Endothelial cell (in vitro differentiated cells): ENCODE measurements at places on chromosomes 6 and 20. TPM values are rescaled to one million over a fixed set of nuclear protein-coding genes. Genes with fewer than 3 reads are reported as not detected.

DNA sequence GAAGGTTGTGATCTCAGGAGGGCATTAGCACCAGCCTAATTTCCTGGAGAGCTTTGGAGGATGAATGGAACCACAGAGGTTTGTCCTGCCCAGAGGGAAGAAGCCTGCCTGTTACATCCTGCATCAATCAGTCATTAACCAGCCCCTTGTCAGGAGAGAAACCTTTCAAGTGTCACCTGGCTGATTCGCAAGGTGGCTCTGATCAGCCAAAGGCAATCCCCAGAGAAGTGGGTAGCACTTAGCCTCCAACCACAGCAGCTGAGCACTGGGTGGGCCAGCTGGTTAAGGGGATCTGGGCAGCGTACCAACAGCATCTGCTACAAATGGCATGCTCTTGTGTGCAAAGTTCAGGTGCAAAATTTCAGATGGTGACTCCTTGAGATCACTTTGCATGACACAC, 26.9 kb downstream of the ANKEF1 start:
- no peak for DNase-seq

DNA sequence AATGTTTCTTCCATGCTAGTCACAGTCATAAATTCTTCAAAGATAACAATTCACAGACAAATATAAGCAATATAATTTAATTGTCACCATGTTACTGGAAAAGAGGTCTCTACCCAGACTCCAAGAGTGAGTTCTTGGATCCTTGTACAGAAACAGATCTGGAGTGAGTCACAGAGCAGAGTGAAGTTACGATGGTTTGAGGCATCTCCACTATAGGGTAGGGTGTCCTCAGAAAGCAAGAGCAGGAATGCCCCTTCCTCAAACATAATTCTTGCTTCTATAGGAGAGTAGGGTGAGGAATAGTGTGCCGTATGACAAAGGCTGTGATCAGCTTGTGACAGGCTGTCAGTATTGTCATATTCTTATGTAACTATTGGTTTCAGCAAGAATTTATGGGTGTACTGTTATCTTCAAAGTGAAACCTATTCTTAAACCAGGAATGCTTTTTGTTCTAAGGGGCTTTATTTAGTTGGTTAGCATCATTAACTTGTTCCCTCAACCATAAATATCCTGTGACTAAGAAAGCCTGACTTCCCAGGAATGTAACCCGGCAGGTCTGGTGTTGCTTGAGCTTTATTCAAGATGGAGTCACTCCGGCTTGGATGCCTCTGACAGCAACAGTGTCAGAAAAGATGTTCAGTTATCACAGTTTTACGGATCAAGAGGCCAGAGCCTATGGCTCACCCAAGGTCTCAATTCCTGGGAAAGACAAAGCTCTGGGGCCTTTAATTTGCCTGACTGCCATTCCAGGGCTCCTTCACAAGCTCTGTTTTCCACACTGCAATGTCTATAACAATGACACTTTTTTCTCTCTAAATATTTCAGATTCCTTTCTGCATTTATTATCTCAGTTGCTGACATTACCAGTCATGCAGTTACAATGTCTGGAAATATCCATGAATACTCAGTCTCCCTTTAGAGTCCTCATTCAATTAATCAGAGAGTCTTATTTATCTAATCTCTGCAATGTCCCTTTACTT, 298.6 kb downstream of the C6orf118 start:
- DNase-seq, result no peak

The MEI4 gene
- total RNA-seq, result 0.38 TPM

DNA sequence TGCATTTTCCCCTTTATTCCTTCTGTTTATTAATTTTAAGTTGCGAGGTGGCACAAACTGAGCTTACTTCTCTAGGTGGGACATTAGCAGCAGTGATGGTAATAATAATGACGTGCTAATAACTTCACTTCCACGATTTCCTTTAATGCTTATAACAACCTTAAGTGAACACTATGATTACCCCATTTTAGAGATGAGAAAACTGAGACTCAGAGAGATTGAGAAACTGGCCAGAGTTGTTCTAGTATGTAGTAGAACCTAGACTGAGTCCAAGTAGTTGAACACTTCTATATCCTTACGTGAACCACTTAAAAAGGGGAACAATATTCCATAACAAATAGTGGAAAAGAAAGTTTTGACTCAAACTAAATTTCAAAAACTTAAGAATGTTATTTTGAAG, 297.5 kb downstream of the GMDS start:
- DNase-seq, result no peak

DNA sequence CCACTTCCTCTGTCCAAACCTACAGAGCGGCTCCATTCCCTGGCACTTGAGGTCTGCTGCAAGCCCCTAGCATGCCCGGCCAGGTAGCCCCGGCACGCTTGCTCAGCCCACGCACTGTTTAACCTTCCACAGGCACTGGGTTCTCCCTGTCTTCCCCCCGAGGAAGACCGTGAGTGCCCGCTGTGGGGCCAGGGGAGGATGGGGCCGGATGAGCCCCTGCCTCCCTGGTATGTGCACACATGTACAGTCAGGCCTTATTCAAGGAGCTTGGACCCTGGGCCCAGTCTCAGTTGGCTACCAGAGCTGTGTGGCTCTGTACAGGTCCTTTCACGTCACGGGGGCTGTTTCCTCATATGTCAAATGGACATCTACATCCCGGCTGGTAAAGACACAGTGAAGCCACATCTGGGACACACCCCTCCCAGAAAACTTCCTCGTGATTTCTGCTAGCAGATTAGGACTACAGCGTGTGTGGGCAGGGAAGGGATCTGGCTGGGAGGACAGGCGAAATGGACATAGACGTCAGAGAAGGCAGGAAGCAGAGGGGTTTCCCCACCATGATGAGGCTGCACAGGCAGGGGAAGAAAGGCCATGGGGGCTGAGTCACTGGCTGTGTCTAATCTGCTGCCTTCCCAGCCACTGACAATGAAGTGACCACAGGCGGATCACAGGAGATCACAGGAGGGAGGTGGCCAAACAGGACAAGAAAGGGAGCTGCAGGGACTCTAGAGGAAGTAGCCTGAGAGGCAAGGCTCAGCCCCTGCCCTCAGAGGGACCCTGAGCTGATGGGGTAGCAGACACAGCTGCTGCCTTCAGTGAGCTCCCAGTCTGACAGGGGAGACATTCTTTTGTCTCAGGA, 62.9 kb downstream of the MRPL14 start:
- DNase-seq, result no peak

The HLA-F gene
- 5.1 TPM for total RNA-seq

DNA sequence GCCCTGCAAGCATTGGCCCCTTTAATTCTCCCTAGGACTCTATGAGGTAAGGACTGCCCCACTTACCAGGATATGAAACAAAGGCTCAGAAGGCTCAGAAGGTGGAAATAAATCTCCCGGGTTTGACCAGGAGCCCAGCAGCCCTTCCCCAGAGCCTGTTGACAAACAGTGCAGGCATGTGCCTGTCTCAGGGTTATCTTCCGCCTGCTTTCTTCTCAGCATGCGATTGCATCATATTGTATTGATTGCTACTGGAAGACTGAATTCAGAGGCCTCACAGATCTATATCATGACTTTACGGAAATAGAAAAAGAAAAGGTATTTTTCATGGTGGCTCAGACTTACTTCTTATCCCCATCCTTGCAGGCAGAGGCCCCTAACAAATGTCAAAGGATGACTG, 92.7 kb downstream of the PHACTR3 start:
- no peak for DNase-seq

DNA sequence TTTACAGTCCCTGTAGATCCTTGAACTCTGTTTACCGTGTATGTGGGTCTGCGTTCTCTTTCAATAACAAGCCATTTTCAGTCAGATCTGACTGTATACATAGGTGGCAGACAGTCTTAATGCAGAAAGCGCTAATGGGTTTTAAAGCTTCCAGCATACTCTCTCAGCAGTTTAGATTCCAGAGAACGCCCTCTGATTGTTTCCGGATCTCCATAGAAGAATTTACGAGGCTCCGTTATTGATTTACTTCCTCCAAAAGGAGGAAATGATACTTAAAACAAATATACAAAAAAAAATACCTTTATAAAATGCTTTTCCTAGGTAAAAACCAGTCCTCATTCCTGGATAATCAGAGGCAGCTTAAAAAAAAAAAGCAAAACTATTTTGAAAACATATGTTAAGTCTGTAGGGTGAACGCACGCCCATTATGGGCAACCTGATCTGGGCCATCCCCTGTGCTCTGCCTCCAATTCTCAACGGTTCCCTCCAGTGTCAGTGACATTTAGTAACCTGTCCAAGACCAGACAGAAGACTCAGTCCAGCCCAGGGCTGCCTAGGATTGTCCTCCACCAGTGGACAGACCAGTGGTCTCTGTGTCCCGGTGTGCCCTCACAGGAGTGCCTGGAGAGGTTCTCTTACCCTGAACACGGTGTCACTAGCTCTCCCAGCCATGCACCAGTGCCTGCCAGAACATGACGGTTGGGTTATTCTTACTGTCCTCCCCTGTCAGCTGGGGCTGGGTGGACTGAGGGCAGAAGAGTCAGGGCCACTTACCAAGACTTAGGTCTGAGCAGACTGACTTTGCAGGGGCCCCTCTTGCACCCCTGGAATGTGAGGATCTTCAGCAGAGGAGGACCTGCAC, 217.3 kb downstream of the ARID1B start:
- no peak for DNase-seq

GRCh38 chr6:168469521-168469920, 28.5 kb downstream of the SMOC2 start:
- no peak for DNase-seq

The PRSS35 gene
- total RNA-seq, result 1.3 TPM

DNA sequence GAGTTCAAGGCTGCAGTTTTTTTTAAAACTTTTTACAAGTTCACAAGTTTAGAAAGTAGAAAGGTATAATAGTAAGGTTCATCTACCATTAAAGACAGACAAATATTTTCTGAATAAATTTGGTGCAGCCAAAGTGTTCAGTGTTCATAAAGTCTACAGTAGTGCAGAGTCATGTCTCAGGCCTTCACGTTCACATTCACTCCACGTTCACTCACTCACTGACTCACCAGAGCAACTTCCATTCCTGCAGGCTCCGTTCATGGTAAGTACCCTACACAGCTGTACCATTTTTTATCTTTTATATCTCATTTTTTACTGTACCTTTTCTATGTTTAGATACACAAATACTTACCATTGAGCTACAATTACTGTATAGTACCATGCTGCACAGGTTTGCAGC, 67.6 kb downstream of the B4GALT5 start:
- DNase-seq, result no peak

- peak; percentile 43 for DNase-seq
Measured at GRCh38 chr20:52150440-52151258, 40.9 kb downstream of the ZFP64 start.

DNA sequence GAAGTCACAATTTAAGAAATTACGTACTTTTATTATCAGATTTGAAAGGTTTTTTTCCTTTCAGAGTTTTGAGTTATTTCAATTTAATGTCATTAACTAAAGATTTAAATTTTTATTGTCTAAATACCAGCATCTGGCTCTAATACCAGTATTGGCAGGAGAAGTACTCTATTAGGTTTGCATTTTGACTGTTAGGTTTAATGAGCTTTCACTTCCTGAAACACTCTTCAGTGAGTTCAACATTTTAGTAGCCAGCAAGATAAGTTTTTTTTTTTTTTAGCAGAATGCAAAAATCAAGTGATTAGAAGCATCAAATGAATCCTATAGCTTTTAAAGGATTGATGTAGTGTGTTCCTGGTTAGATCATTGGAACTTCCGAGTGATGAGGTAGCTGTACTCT, 34.0 kb upstream of the SCGN start:
- no peak for DNase-seq

- no peak for DNase-seq
Measured at GRCh38 chr6:137795501-137795900, 71.6 kb upstream of the TNFAIP3 start.

DNA sequence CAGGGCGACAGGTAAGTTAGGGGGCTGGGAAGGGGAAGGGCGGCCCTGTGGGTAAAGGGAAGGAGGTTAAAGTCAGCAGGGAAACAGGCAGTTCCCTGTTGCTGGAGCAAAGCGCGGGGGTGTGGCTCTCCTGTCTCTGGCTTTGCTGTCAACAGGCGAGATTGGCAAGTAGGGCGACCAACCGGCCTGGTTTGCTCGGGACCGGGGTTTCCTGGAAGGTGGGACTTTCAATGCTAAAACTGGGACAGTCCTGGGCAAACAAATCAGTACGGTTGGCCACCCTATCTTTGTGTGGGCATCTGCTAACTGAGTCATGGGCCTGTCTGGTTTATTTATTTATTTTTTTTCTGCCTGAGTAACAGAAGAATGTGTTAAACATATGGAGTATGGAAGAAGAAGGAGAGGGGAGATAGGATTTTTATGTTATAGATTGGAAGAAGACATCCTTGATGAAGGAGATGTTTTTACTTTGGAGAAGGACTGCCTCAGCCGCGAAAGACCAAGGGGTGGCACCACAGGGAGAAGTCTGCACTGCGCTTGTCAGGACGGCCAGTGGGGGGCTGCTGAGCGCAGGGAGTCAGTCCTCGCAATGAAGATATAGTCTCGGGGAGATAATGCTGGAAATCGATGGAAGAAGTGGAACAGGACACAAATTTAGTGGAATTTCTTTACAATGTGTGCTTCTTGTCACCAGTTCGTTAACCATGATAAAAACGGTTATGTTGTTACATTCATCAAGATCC, 43.4 kb upstream of the ESR1 start:
- peak; percentile 77 for DNase-seq

- DNase-seq, result no peak
Measured at GRCh38 chr20:706366-706885, 30.8 kb upstream of the SCRT2 start.

GRCh38 chr20:19683188-19683587, 74.9 kb upstream of the RIN2 start:
- no peak for DNase-seq

The FOXF2 gene
- not detected for total RNA-seq

The NKAIN4 gene
- 3.3 TPM for total RNA-seq

DNA sequence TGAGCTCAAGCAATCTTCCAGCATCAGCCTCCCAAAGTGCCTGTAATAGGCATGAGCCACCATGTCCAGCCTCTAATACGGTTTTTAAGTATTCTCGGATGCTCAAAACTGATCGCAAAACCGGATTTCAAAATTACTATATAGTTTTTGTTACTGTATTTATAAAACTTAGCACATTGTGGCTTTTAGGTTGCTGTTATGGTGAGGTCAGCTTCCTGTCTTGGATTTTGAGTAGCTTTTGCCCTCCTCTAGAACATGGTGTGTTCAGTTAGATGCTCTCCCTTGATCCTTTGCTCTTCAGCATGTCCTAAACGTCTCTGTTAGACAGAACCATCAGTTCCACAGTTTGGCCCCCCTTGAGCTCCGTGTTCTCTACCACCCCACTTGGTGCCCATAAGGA, 96.2 kb downstream of the RPP40 start:
- no peak for DNase-seq

- DNase-seq, result no peak
Measured at GRCh38 chr20:38585404-38586180, 4.6 kb downstream of the ADIG start.

The EPPIN gene
- total RNA-seq, result not detected

The ELOVL2 gene
- total RNA-seq, result 0.31 TPM

The BTN2A1 gene
- 28.7 TPM for total RNA-seq

The KHDC1L gene
- not detected for total RNA-seq

The HSPA1L gene
- total RNA-seq, result 0.82 TPM

- DNase-seq, result no peak
Measured at GRCh38 chr6:25065666-25066065, 129.9 kb upstream of the RIPOR2 start.
